ENCODE measurements at places on chromosomes 3 and 15. TPM values are rescaled to one million over a fixed set of nuclear protein-coding genes. Genes with fewer than 3 reads are reported as not detected.

MOBP gene
- total RNA-seq = not detected

LARP6 gene
- 24.6 TPM for total RNA-seq

NANOGP8 gene
- total RNA-seq = not detected

CSTA gene
- 25.7 TPM for total RNA-seq

FBXW12 gene
- total RNA-seq = 0.68 TPM

KNG1 gene
- total RNA-seq = 0.91 TPM

ANKRD34C gene
- total RNA-seq = not detected

TRIM59 gene
- total RNA-seq = 11.4 TPM

MB21D2 gene
- total RNA-seq = 1.8 TPM

HLTF gene
- total RNA-seq = 171 TPM

DNA sequence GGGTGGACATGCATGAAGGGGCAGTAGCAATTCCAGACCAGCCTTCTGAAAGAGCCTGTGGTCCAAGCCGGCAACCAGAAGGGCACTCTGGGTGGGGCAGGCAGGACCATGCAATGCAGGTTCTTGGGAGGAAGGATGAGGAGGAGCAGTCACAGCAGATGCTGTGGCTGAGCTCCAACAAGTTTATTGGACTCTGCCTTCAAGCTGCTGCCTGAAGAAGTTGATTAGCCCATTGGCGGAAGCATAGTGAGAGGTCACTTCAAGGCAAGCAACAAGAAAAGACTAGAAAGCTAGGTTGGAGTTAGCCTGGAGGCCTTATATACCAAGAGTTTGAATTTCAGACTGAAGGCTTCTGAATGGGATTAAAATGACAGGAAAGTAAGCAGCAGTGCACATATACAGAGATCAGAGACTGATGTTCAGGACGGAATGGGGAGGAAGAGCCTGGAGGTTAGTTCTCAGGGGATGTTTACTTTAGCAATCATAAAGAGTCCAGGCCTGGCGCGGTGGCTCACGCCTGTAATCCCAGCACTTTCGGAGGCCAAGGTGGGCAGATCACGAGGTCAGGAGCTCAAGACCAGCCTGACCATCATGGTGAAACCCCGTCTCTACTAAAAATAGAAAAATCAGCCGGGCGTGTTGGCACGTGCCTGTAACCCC lies 39.9 kb downstream of the SFMBT1 start:
- no peak for DNase-seq

GRCh38 chr3:113132571-113132996 lies 78.8 kb upstream of the BOC start:
- DNase-seq = no peak

DNA sequence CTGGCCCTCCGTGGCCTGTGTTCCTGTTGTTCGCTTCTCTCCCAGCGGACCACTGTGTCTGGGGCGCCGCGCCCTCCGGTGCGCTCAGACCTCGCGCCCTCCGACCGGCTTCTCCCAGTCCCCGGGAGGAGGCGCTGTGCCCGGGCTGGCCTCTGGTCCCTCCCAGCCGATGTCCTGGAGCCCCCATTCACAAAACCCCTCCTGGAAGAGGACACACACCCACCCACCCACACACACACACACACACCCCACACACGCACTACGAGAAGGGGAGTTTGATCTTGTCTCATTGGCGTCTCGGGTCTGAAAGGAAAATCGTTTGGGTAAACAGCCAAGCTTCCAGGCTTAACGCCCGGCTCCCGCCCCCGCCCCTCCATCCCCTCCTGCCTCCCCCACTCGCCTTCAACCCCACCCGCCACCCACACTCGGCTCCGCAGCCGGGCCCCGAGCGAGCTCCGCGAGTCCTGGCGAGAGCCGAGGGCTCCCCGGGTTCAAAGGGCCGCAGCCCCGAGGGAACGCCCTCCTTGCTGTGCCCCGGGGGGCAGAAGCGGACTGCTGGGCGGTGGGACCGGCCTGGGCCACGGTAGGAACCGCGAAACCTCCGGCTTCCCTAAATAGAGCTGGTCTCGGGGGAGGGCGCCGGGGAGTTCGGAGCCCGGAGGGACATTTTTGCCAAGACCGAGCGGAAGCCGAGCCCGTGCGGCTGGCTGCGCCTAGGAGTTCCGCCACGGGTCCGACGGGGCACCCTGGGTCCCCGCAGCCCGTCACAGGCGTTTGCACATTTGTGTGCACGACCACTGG lies 23.6 kb downstream of the NR2F2 start:
- DNase-seq = no peak

- DNase-seq = no peak
Observed at GRCh38 chr15:98308117-98308516, 340.2 kb upstream of the IGF1R start.

DNA sequence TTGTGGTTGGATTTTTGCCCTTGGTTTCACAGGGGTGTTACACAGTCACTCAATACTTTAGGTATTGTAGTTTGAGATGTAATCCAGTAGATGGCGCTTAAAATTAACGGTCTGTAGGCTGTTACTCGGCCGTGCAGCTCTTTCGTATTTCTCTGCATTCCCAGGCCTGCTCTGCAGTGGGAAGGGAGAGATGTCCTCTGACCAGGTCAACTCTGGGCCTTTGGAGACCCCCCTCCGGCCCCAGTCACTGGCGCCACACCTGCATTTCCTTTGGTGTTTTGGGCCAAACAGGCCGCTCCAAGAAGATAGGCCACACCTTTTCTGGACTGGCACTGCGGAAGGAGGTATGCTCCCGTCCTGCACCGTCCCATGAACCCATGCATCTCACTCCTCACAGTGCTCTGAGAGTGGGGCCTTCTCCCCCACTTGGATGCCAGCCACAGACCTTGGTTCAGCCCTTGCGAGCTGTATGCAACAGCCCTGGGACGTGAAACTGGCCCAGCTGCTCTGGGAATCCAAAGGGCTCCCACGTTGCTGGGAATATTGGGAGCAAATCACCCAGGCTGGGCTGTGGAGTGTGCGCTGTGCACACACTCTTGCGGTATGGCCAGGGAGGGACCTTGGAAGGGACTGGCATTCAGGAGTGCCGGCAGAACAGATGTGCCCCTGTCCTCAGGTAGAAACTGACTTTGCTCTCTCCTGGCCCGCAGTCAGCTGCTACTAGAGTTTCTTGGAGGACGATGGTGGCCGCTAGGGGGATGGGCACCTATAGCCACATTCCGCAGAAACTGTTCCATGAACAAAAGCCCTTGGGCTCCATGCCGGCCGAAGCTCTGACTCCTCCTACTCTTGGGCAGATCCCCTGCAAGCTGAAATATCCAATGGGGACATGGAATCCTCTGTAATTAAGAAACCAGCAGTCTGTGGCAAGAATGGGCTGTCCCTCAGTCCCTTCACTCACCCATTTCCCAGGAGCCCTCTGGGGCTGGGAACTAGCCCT lies 410.5 kb upstream of the CADM2 start:
- DNase-seq = no peak

- no peak for DNase-seq
Observed at GRCh38 chr15:73030122-73030679, 22.1 kb upstream of the NEO1 start.

GRCh38 chr3:194101592-194102432 lies 34.1 kb upstream of the HES1 start:
- no peak for DNase-seq

GRCh38 chr3:197438906-197439305 lies 116.9 kb downstream of the BDH1 start:
- no peak for DNase-seq

GRCh38 chr3:106508331-106508893 lies 639.6 kb upstream of the CBLB start:
- DNase-seq = no peak

GRCh38 chr3:187276397-187277128 lies 15.0 kb downstream of the MASP1 start:
- DNase-seq = no peak

DNA sequence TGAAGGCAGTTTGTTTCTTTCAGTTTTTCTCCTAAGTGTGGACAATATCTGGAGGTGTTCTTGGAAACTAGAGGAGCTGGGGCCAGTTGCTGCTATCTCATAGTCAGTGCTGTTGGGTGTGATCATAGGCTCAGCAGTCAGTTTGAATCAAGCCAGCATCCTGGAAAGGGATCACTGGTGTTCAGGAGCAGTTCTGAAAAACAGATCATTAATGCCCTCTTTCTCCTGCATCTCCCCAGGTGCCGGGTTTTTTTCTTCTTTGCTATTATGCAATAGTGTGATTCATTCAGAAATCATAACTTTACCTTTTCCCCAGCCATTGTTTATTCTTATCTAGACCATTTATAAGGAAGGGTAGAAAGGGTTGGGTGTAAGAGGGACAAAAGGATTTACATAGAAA lies 24.0 kb downstream of the LNP1 start:
- no peak for DNase-seq

GRCh38 chr3:18100121-18100520 lies 325.0 kb downstream of the SATB1 start:
- DNase-seq = no peak

- DNase-seq = no peak
Observed at GRCh38 chr3:149270180-149270579, 48.6 kb upstream of the CP start.

DNA sequence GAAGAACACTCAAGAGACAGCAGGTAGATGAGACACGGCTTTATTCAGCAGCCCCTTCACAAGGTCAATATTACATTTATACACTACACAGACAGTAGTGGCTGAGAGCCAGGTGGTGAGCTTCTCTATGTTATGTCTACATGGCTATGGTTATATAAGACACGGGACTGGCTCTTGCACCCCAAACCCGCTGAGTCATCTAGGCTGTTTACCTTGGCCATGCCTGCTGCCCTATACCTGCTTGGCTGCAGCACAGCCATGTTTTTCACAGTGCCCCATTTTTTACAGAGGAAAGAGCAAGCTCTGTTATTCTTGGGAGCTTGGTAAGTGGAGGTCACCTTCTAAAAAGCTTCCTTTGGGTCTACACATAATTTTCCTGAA lies 231.6 kb downstream of the IGSF11 start:
- DNase-seq = no peak

DNA sequence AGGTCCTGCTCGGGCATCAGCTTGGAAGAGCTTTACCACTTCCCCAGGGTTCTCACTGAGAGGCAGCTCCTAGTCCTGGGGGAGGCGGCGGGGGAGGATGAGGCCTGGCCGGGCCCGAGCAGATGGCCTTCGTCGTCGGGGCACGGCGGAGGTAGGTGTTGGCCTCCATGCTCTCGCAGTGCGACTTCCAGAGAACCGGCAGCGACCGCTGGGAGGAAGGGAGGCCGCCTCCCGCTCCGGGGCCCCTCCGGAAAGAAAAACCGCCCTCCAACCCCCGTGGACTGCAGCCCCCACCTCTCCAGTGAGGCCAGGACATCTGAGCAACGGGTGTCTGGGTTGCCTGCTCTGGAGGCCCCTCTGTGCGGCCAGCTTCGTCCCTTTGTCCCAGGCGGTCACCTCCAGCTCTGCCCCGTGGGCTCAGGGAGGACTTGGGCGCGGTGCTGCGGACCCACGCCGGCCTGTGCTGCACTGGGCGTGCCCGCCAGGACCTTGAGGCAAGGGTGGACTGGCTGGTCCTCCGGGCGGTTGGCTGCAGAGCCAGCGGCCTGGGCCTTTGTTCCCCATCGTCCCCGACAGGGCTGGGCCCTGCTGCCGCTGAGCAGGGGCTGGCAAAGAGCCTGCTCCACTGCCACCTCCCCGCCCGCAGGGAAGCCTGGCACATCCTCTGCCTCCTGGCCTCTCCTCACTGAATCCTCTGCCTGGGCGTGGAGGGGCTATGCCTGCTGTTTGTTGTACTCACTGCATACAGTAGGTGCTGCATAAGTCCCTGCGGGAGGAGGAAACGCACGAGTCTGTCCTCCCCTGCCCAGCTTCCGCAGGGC lies 13.6 kb upstream of the GP9 start:
- no peak for DNase-seq

DNA sequence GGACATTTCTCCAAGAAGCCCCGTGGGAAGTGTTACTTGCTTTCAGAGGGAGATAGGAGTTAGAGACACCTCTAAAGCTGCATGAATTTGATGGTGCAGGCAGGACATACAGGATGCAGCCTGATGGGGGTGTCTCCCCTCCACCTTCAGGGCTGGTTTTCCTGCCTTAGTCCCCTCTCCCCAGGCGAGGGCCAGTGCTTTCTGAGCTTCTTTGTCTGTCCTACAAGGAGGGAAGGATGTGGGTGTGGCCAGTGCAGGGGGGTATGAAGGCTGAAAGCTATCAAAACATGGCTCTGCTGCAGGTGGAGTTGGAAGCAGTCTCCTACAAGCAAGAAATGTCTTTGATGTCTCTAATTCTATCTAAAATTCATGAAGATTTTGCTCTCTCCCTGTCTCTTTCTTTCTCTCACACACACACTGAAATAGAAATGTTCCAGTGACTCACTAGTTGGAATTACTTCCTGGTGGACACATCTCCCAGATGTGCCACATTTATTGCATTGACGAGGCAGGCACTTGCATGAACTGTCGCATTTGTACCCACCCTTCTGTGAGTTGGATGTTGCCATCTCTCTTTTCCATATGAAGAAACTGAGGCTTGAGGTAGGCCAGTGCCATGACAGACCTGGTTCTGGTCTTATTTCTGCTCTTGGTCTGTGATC lies 13.9 kb upstream of the PODXL2 start:
- no peak for DNase-seq

DNA sequence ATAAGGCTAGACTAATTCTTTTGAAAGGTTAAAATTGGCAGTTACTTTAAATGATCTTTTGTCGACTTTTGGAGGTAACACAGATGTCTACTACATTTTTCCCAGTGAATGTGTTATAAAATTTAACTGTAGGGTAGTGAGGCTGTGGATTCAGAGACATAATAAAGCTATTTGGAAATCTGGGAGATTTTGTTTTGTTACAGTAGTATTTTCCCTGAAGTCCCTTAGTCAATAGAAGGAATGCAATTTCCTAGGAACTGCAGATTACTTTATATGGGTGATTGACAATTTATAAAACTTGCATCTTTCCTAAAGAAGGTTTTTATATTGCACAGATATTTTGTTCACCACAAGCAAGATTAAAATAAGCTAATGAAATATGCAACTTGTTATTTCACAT lies 96.9 kb downstream of the ALCAM start:
- DNase-seq = no peak

DNA sequence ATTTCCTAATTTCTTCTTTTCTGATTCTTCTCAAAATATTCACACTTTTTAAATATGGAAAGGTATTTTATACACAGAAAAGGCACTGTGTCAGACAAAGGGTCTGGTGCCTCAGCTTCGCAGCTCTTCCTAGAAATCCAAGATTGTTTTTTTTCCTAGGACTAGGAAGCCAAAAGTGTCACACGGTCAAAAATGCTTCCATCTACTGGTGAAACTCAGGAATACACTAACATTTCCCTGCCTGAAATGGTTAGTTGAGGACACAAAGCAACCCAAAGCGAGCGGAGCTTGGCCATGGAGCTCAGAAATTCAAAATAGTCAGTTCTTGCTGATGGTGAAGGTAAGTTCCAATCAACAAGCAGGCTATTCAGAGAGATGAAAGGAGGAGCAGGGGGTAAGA lies 426.5 kb upstream of the RASGRP1 start:
- DNase-seq = no peak

Measured in prostate gland (tissue), 2 donors.